ENCODE measurements at places on chromosomes 2 and 18. TPM values are rescaled to one million over a fixed set of nuclear protein-coding genes. Genes with fewer than 3 reads are reported as not detected.

The CAPN14 gene
- not detected for polyA plus RNA-seq

The SUMO1 gene
- polyA plus RNA-seq = 117 TPM

The LINC00305 gene
- not detected for polyA plus RNA-seq

The SP140 gene
- polyA plus RNA-seq = 0.76 TPM

All from muscle of back (tissue), 13 donors.